ENCODE measurements at places on chromosomes 11 and 22. TPM values are rescaled to one million over a fixed set of nuclear protein-coding genes. Genes with fewer than 3 reads are reported as not detected.

Gene OR52I1
- total RNA-seq: not detected

DNA sequence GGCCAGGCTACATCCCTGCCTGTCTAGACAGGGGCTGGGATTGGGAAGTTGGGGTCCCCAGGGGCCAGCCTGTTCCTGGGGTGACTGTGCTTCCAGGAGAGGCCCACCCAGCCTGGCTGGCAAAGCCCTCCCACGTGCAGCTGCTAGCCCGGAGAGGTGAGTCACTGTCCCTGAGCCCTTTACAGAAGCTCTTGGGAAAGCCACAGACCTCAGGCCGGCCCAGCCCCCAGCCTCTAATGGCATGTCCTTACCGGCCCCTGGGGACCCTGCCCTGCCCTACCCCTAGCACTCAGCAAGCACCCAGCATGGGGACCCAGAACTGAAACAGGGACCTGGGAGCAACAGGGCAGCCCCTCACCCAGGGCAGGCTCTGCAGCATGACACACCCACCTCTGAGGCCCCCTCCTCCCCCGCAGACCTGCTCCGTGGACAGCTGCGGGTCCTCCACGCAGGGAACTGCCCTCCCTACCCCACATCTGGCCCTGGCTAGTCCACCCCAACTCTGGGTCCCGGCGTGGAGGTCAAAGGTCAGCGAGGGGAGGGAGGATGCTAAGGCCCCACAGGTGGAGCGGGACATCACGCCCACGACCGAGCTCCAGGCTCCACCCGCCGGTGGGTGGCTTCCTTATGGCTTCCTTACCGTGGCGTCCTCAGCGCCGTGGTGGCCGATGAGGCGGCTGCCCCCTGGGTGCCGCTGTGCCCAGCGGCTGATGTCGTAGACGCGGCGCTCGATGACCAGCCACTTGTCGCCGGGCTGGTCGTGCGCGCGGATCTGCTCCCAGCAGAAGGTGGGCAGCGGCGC, 615 bp downstream of the FADS3 start:
- DNase-seq: peak; percentile 74

DNA sequence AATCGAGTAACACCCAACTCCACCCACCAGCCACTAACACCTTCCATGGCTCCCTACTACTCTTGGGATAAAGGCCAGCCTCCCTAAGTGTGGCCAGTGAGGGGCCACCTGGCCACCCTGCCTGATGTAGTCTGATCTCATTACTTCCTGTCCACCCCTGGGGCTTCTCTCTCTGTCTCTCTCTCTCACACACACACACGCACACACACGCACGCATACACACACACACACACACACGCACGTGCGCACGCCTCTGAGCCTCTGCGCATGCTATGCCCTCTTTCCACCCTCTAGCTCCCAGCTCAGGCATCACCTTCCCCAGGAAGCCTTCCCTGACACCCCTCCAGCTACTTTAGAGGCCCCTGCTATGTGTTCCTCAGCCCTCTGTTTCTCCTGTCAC, 3.9 kb downstream of the MFNG start:
- no peak for DNase-seq

Gene PATE1
- total RNA-seq: not detected

DNA sequence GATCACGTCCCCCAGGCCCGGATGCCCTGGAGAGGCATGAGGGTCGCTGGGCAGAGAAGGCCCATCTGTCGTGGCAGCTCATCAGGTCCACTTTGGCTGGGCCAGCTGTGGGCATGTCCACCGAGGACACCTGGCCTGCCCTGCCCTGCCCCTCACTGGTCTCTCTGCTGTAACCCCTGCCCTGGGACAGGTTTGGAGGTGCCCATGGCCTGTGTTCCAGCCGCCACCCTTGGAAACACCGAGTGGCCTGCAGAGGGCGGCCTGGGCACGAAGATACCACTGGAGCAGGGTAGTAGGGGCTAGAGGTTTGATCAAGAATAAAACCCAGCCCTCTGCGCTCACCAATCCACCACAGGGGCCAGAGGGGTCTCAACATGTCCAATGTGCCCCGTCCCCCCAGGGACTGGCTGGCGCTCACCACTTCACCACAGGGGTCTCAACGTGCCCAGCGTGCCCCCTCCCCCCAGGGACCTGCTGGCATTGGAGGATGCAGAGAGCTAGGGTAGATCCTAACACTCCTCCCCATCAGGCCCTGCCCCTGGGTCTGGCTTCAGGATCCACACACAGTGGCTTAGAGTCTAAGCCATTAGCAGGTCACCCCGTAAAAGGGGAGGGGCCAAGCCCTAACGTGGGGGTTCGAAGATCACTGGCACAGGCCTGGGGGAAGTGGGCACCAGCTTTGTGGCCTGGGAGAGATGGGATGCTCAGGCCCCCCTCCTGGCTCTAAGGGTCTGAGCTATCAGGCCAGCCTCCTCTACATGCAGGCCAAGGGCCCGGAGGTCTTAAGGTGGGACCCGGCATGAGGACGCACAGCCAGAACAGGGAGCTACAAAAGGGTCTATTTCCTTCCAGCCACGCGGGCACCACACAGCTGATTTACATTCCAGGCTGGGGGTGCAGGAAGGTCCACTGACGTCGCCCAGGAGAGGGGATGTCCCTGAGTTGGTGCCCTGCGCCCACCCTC, 1.3 kb upstream of the HDAC10 start:
- DNase-seq: peak; percentile 83

Gene FGF4
- total RNA-seq: not detected

Gene RIMBP3C
- 0.47 TPM for total RNA-seq

- DNase-seq: no peak
Measured at GRCh38 chr22:23113067-23113846, 28.5 kb downstream of the RSPH14 start.

Gene OR8A1
- total RNA-seq: not detected

DNA sequence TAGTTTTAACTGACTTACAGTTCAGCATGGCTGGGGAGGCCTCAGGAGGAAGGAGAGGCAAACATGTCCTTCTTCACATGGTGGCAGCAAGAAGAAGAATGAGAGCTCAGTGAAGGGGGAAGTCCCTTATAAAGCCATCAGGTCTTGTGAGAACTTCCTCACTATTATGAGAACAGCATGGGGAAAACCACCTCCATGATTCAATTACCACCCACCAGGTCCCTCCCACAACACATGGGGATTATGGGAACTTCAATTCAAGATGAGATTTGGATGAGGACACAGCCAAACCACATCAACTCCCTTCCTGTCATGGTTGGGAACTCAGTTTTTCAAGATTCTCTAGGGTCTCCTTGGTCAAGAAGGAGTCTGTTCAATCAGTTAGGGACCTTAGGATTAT, 432.9 kb upstream of the CNTN5 start:
- no peak for DNase-seq

DNA sequence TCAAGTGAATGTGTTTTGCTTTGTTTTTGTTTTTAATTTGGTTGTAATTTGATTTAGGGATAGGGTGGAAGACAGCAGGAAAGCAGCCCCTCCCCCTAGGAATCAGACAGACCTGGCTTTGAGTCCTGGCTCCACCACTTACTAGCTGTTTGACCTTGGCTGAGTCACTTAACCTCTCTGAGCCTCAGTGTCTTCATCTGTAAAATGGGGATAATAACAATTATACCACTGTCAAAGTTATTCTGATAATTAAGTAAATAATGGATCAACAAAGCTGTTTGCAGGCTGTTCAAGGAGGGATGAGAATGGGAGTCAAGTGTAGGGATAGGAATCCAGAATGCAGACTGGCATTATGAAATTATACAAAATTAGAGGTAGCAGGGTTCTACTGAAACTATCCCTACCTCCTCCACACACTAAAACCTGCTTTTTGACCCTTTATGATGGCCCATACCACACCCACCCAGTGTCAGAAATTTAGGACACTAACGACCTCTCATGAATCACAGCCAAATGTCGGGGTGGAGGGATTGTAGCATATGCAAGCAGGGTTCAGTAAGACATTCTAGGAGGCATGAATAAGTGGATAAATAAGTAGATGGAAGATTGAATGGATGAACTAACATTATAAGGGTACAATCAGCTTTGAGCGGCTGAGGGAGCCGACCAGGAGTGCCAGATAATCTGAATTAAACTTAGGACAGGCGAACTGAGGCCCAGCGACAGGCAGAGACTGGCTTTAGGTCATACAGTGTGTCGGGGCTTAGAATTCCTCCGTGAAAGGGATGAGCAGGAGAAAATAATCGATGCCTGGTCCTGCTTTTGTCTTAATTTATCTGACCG, 974 bp downstream of the ANAPC15 start:
- DNase-seq: no peak

- DNase-seq: no peak
Measured at GRCh38 chr11:43555816-43556611, 124.5 kb upstream of the HSD17B12 start.

DNA sequence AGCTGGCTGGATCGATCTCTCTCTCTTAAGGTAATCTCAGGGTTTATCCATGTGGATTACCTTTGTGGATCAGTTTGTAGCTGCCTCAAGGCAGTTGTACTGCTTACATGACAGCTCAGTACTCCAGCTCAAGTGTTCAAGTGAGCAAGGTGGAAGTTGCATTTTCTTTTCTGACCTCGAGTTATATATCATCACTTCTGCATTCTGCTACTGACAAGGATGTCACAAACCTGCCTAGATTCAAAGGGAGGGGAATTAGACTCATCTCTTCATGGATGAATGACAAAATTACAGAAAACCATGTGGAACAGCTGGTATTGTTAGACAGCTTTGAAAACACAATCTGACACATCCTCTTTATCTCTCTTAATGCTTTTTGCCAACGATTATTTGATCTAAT, 6.1 kb upstream of the TCN2 start:
- DNase-seq: no peak

DNA sequence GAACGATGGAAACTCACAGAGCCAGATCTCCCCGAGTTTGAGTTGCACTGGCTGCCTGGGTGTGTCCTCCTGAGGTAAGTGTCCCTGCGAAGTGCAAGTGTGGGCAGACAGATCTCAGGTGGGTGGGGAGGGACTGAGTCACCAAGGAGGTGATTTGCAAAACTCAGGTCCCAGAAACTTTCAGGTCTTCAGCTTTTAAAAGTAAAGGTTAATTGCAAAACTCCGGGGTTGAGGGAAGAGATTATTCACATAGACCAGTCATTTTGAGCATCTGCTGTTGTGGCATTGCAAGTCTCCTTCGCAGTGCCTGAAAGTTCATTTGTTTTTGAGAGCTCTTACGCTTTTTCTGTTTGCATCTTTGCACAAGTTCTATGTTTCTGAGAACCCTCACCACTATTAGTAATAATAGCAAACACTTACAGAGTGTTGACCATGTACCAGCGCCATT, 7.1 kb downstream of the CD44 start:
- DNase-seq: no peak

Gene PTGDR2
- total RNA-seq: 0.86 TPM

- DNase-seq: peak; percentile 77
Measured at GRCh38 chr11:76752321-76753143, 30.6 kb upstream of the TSKU start.

DNA sequence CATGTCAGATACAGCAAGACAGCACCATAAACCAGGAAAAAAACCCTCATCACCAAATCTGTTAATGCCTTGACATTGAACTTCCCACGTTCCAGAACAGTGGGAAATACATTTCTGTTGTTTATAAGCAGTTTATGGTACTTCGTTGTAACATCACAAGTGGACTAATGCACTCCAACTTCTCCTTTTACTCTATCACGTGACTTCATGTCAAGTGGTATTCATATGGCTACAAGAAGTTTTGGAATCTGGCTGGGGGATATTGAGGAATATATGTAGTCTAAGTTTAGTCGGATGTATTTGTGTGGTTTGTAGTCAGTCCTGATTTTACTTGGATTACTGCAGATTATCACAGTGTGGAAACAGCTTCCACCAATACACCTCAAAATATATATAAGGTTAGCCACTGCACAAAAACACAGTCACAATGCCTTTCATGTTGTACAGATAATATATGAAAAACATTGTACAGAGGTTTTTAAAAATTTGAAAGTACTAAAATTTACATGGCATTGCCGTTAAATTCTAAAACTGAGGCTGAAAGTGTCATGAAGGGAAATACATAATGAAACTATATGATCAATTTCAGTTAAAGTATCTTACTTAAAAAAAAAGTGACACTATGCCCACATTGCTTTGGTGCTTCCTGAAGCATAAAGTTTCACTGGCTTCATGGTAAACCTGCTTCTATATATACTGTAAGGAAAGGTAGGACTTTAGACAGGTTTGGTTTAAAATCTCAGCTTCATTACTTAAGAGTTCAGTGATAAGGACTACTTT, 134.1 kb downstream of the CASP12 start:
- DNase-seq: no peak

Gene TPBGL
- total RNA-seq: 0.47 TPM

DNA sequence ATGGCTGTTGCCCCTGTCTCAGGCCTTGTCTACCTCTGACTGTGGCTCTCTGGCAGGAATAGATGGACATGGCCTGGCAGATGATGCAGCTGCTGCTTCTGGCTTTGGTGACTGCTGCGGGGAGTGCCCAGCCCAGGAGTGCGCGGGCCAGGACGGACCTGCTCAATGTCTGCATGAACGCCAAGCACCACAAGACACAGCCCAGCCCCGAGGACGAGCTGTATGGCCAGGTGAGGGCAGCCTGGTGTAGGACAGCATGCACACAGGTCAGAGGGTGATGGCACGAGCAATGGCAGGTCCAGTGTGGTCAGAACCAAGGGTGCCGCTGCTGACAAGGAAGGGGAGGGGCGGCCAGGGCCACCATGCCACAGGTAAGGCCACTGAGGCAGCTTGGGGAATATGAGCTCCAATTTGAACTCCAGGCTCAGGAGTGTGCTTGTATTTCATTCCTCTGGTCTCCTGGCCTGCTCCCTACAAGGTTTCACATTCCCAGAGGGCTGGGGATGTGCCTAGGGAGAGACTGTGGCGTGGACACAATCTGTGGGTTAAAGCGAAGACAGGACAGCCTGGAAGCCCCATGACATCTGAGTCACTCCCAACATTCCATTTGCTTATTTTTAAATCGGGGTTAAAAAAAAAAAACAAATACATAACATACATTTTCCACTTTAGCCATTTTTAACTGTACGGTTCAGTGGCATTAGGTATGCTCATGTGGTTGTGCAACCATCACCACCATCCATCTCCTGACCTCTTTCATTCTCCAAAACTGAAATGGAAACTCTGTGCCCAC, 562 bp downstream of the FOLR3 start:
- DNase-seq: no peak

DNA sequence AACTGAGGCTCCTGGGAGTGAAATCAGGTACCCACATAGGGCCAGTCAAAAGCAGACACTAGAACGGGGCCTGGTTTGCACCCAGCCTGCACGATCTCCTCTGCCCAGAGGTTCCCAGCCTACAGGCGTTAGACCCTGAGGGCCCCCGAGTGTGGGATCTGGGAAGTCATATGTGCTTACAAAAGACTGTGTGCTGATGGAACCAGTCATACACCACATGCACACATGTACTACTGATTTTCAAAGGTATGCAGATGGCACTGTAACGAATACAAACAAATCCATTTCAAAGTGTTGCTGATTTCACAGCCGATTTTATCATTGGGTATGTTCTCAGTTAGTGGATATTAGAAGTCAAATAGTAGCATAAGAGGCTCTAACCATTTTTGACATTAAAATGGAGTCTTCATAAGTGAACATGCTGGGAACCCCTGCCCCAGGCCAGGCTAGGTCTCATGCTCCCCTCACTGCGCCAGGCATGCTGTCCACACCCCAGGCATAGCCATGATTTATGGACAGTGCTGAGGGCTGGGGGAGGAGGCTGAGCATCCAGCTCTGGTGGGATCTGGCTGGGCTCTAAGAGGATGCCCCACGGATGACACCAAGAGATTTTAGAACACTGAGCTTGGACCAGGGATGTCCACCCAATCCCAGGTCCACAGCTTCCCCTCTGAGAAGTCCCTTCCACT, 38.6 kb upstream of the LRRC32 start:
- no peak for DNase-seq

Gene DKK3
- total RNA-seq: 111 TPM
